Activated CD8-positive, alpha-beta T cell treated with anti-CD3 and anti-CD28 coated beads, Interleukin-2, amount 10 ng/mL, durations not matched to agents 7 days and 5 days (primary cell): ENCODE measurements at places on chromosomes 16 and 17. TPM values are rescaled to one million over a fixed set of nuclear protein-coding genes. Genes with fewer than 3 reads are reported as not detected.

- no peak overlapping the region for H3K27ac ChIP-seq
- H3K27me3 ChIP-seq = no peaks in the 10 kb centered on the region
- H3K4me3 ChIP-seq = no peak overlapping the region
- H3K4me1 ChIP-seq = no peaks in the 10 kb centered on the region
- no peaks in the 10 kb centered on the region for H3K36me3 ChIP-seq
Observed at GRCh38 chr16:19105891-19106624, 7.7 kb upstream of the ITPRIPL2 start.

PHLPP2 gene
- 4.7 TPM for total RNA-seq

- no peaks in the 10 kb centered on the region for H3K27me3 ChIP-seq
- no peaks in the 10 kb centered on the region for H3K36me3 ChIP-seq
- DNase-seq = peak; percentile 76
- H3K27ac ChIP-seq = no peak overlapping the region
Observed at GRCh38 chr17:75633486-75634375, 497 bp downstream of the SMIM5 start.

GRCh38 chr16:2471653-2472487 is 773 bp downstream of the NTN3 start:
- peaks cover 23% of the 10 kb centered on the region for H3K4me1 ChIP-seq
- DNase-seq = no peak
- H3K27ac ChIP-seq = no peak overlapping the region
- H3K36me3 ChIP-seq = no peaks in the 10 kb centered on the region

GRCh38 chr16:88342491-88342890 is 40.3 kb upstream of the ZNF469 start:
- H3K36me3 ChIP-seq = no peaks in the 10 kb centered on the region
- DNase-seq = no peak
- no peaks in the 10 kb centered on the region for H3K27me3 ChIP-seq
- peaks cover 1% of the 10 kb centered on the region for H3K4me1 ChIP-seq
- H3K27ac ChIP-seq = no peak overlapping the region
- H3K4me3 ChIP-seq = no peak overlapping the region

PRAC1 gene
- not detected for total RNA-seq

UNKL gene
- 24.9 TPM for total RNA-seq

- no peak overlapping the region for H3K4me3 ChIP-seq
- peaks cover 27% of the 10 kb centered on the region for H3K4me1 ChIP-seq
- peak overlapping the region; percentile 64 for H3K27ac ChIP-seq
- DNase-seq = peak; percentile 19
Observed at GRCh38 chr17:59812139-59812538, 80.6 kb downstream of the TUBD1 start.

GRCh38 chr17:7313890-7314718 is 1.1 kb downstream of the GPS2 start:
- H3K36me3 ChIP-seq = peaks cover 72% of the 10 kb centered on the region
- no peaks in the 10 kb centered on the region for H3K27me3 ChIP-seq
- peak overlapping the region; percentile 82 for H3K4me3 ChIP-seq
- DNase-seq = no peak
- peak overlapping the region; percentile 90 for H3K27ac ChIP-seq

CFAP97D1 gene
- not detected for total RNA-seq
